Cardiac fibroblast (primary cell): ENCODE measurements at places on chromosomes 6 and 20.
A peak's percentile ranks its signal among the peaks of the same experiment; 100 is the strongest.

- no peak for DNase-seq
Observed at GRCh38 chr20:35293303-35294292, 1.4 kb upstream of the FAM83C start.

GRCh38 chr20:48025051-48025515 lies 239.8 kb upstream of the SULF2 start:
- DNase-seq = peak; percentile 21

GRCh38 chr6:153031335-153031955 lies 28.9 kb upstream of the MTRF1L start:
- DNase-seq = peak; percentile 63

DNA sequence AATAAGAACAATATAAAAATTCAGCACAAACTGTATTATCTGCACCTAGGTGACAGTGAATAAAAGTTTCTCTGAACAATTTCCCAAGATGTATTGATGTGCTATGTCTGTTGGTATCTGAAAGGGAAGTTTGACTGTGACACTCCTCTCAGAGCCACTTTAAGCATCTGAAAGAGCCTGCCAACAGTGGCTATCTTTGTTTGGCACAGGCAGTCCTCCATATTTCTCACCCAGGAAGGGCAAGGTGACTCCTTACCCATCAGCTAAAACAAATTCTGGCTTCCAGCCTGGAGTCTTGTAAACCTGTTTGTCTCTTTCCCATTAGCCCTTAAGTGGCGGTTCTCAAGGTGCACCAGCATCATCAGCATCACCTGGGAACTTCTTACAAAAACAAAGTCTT lies 122.4 kb upstream of the VGLL2 start:
- DNase-seq = no peak

- DNase-seq = no peak
Observed at GRCh38 chr6:18261877-18262276, 2.5 kb downstream of the DEK start.

DNA sequence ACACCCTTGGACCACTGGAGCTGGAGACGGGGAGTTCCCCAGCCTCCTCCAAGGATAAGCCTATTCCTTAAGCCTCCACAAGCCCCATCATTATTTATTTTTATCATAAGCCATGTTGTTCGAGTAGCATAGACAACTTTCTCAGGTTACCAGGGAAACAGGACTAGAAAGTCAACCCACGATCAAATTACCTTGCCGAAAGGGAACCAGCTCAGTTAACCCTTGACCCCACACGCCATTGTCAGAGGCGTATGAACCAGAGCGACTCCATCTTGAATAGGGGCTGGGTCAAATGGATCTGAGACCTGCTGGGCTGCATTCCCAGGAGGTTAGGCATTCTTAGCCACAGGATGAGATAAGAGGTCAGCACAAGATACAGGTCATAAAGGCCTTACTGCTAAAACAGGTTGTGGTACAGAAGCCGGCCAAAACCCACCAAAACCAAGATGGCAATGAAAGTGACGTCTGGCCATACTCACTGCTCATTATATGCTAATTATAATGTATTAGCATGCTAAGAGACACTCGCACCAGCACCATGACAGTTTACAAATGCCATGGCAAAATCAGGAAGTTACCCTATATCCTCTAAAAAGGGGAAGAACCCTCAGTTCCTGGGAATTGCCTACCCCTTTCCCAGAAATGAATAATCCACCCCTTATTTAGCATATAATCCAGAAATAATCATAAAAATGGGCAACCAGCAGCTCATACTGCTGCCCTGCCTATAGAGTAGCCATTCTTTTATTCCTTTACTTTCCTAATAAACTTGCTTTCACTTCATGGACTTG lies 22.4 kb downstream of the SYNJ2 start:
- DNase-seq = no peak

GRCh38 chr6:83735461-83735860 lies 26.6 kb upstream of the SNAP91 start:
- DNase-seq = no peak

DNA sequence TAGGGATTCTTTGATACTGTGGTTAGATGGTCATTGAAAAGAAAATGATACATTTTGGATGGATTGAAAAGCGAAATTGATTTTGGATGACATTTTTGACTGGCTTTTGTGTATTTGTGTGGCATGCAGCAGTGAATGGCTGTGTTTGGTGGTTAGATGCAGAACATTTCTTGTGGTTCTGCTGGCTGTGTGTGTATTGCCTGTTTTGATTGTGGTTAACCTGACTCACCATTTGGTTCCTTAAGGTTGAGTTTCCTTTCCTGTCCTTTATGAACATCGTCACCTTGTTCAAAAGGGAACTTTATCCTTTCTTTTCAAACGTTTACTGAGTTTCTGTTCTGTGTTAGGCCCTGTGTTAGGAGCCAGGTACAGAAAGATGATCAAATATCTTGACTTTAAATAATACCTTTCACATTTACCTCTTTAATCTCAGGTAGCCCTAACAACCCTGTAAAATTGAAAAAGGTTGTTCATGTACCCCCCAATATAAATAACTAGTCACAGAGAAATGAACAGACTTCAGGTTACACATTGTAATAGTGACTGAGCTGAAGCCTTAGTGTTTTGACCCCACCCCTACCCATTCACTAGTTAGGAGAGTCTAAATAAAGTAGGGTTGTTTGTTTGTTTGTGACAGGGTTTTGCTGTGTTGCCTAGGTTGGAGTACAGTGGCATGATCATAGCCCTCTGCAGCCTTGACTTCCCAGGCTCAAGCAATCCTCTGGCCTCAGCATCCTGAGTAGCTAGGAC lies 23.8 kb downstream of the ANKS1A start:
- peak; percentile 32 for DNase-seq

DNA sequence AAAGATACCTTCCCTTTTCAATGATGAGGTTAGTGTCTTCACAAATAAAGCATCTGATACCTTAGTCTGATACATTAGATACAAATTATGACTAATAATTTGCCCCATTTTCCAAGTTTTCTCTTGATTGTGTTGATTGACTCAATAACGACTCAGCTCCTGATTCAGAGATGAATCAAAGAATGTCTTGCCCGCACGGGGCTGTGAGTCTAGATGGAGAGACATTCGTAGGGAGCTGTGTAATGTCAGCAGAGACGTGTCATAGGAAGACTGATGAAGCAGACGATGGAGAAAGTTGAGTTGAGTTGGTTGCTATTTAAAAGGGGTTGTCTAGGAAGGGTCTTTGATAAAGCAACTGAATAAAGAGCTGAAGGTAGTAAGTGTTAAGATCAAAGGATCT lies 78.2 kb downstream of the TSHZ2 start:
- DNase-seq = no peak

DNA sequence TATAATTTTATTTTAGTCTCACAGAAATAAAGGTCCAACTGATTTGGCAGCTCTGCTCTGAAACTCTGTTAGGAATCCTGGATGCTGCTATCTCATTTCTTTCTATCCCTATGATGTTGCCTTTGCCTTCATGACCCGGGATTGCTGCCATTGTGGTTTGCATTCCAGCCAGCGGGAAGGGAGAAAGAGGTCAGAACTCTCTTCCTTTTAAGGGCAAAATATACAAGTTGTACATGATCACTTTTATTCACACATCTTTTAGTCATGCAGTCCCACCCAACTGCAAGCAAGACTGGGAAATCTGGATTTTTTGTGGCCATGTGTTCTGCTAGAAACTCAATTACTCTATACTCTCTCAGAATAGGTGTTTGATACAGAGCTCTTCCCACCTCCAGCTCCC lies 263.1 kb upstream of the ZFP64 start:
- DNase-seq = no peak

GRCh38 chr20:63151554-63152321 lies 64.2 kb downstream of the YTHDF1 start:
- DNase-seq = peak; percentile 32

DNA sequence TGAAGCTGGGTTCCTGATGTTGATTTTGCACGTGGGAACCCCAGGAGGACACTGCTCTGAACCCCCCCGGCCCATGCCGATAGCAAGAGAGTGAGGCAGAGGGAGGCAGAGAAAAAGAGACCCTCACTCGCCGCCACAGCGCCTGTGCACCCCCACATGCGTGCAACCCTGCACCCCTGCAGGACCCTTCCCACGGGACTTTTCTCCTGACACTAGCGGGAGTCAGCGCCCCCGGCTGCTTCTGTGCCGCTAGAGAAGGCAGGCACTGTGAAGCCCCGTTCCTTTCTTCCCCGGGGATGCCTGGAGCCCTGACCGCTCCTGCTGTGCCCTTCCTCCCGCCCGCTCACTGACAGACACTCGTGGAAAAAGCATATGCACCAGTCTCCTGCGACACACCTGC lies 67.4 kb downstream of the GMPR start:
- DNase-seq = no peak

GRCh38 chr6:133958791-133959190 lies 5.8 kb downstream of the TBPL1 start:
- DNase-seq = no peak

- no peak for DNase-seq
Observed at GRCh38 chr6:31935021-31935420, 7.5 kb downstream of the C2 start.

DNA sequence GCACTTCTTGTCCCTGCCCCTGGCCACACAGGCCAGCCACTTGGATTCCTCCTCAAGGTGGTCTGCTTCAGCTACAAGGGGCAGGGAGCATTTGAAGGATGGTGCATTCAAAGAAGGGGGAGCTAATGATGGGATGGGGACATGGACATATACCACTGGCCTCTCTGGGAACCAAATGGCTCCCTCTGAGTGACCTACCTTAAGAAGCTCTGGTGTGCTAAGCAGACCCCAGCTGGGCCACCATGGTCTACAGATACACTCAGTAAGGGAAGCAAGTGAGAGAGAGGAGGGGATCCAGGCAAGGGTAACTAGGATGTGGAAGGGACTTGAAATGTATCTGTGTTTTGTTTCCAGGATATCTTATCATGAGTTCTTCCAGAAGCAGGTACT lies 62.4 kb downstream of the TTI1 start:
- no peak for DNase-seq

DNA sequence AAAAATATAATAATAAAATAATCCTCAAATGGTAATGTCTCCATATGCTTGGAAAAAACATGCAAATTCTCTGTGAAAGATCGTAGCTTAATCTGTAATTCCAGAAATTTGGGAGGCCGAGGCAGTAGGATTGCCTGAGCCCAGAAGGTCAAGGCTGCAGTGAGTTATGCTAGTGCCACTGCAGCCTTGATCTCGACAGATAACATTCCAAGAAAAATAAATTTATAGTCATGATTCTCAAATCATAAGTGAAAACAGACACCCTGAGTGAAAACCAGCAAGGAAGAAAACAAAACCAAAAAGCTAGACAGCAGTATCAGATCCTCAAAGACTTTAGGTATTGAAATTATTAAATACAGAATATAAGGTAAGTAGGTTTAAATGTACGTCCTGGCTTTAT lies 3.8 kb upstream of the MUC21 start:
- no peak for DNase-seq

GRCh38 chr20:62366370-62367135 lies 559 bp downstream of the LAMA5 start:
- DNase-seq = no peak

- peak; percentile 36 for DNase-seq
Observed at GRCh38 chr6:22008248-22008836, 288.5 kb downstream of the PRL start.

DNA sequence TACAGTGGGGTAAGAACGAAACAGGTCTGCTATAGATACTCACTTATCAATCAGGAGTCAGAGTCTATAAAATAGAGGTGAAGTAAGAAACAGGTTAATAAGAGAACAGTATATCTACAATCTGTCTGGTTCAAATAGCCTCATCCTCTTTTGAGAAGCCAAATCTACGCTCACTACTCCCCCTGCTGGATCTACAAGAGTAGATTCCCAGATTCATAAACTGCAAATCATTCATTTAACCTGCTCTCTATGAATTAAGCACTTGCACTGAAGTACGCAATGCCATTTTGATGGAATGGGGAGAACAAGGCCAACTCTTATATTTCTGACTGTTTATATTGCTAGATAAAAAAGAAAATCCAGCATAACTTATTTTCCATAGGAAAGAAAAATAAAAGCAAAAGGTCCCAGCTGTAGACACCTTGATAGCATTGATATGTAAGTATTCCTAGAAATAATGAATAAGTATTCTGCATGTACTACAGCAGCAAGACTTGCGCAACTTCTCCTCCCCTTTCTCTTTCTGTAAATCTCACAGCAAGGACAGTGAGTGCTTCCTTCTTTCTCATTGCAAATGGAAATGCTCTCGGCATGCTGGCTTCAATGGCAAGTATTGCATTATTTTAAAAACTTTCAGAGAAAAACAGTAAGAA lies 92.3 kb downstream of the RFX6 start:
- DNase-seq = peak; percentile 60

- DNase-seq = no peak
Observed at GRCh38 chr6:17473554-17473953, 80.2 kb downstream of the CAP2 start.

DNA sequence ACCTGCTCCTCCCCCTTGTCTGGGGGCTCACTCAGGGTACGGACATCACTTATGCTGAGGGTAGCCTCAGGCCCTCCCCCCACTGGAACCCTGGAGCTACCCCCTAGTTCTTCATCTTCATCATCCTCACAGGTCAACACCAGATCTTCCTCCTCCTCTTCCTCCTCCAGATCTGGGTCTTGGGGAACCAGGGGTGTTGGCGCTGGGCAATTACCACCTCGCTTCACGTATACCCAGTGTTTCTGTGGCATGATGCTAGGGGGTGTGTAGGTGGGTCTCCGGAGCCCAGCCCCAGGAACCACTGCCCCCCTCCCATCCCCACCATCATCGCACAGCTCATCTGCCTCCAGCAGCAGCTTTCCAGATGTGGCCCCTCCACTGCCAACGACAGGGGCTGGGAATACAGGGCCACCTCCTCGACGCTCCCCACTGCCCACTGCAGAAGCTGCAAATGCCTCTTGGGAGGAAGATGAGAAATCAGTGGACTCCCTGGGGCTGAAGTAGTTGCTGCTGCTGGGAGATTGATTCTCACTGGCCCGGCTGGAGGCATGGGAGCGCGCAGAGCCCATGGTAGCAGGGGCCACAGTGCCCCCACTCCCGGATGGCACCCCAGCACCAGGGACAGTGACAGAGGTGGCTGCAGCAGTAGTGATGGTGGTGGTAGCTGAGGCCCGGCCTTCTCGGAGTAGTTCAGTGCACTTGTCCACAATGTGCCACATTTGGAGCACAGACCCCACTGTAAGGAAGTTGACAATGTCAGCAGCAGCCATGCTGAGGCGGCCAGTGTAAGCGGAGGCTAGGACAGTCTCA lies 1.5 kb downstream of the ZBTB22 start:
- no peak for DNase-seq

DNA sequence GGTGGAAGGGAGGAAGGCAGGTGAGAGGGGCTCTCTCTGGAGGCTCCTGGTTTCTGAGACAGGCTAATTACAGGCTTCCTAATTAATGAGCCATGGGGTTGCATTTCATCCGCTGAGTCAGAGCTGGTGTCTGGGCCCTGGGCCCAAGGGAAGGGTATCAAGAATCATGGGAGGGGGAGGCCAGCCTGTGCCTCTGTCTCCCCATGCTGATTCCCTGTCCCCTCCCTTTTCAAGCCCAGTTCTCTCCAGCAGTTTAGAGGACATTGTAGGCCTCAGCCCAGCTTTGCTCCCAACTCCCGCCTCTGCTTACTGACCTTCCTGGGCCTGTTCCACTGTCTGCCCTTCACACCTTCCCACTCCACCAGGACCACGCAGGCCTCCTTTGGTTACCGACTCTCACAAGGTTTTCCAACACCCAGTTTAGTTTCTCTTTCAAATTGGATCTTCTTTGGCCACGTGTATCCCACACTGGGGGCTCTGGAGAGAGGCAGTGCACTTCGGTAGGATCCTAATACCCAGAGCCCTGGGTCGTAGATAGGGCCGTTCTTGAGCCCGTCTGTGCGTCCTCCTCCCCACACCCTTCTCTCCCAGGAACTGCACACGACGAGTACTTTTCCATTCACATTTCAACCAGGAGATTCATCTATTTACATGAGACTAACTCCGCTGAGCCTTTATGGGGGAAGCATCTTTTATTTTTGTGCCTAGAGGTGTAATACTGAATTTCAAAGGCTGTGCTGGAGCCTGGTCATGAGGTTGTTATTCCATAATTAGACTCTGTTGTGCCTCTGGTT lies 18.2 kb upstream of the AVP start:
- no peak for DNase-seq
